ENCODE measurements at places on chromosomes 2 and 18.

DNA sequence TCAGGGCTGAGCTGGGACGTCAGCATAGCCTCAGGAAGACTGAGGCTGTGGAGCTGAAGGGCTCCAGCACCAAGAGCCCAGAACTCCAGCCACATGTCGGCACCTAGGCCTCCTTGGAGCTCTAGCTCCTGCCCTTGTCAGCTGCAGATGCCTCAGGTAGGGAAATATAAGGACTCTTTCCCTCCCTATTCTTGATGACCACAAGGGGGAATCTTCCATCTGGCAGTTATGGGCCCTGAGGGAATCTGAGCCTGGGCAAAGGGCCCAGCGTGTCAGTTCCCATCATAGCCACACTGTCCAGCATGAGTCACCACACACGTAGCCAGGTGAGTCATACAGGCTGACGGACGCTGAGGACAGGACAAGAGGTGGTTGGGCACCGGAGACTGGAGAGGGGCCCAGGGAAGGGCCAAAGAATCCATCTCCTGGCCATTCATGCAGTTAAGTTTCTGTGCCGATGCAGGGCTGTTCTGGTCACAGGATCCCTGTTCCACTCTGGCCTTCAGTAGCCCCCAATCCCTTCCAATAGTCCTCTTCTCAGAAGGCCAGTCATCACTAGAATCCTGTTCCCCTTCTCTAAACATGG, 1.8 kb downstream of the MPV17 start:
- DNase-seq: peak; percentile 98

DNA sequence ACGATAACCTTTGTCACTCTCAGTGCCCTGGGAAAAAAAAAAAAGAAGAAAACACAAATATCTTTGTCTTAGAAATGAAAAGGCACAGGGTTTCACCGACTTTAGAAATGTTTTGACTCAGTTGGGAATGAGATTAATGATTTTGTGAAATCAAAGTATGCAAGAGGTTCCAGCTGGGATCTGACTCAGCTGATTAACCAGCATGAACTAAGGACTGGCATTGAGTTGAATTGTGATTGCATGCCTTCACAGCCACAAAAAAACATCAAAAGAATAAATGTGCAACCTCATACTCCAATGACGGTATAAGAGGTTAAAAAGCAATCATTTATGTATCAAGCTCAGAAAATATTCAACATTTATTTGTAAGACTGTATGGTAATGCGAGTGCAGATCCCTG, 566.6 kb upstream of the DSEL start:
- DNase-seq: peak; percentile 21

- no peak for DNase-seq
Measured at GRCh38 chr18:55310044-55310676, 277.8 kb downstream of the TCF4 start.

DNA sequence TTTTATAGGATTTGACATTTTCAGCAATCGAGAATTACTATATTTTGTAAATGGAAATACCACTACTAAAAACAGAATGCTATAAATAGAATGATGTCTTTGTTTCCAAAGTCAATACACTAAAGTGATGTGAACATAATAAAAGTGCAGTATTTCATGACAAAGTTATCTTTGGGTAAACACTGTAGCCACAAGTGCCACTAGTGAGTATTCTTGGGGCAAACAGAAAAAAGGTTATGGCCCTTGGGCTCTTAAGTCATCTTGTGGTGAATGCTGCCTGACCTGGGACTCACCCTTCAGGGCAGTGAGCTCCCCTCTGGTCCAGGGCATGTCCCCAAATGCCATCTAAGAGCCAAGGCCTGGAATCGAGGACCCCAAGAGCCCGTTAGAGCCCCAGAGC, 99.2 kb upstream of the KYNU start:
- no peak for DNase-seq

DNA sequence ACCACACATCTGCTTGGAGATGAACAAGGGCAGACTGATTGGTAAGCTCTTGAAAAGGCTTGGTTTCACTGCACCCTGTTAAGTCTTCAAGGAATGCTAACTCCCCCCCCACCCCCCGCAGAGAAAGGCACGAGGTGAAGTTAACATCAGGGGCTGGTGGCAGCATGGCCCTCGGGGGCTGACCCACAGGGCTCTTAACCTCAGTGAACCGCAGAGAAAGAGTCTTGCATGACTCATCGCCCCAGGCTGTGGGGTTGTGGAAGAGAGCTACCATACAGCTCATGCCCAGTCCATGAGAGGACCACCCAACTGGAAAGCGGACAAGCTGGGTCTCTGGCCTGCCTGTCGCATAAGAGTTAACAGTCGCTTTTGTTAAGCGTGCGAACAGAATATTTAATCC, 10.6 kb upstream of the CEP68 start:
- DNase-seq: peak; percentile 46

DNA sequence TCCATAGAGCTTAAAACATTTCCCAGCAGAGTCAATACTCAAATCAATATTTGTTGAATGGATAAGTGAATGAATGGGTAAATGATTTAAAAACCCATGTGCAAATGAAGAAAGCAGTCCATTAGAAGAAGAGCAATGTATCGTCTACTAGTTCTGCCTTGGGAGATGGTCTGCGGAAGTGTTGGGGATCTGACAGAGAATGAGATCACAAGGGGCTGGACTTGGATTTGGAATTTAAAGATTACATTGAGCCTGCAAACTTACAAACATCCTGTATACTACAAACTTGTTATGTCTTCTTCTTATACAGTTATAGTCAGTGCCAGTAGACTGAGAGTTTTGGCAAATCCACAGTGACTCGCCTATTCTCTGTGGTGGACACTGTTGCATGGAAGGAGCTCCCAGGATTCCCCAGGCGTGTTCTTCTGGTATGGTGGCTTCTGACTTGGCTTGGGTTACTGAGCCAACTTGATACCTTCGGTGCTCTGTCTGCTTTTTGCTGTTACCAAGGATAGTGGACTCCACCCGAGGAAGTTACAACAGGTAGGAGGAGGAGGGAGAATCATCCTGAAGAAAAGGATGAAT, 163.3 kb upstream of the SERPINE2 start:
- no peak for DNase-seq

DNA sequence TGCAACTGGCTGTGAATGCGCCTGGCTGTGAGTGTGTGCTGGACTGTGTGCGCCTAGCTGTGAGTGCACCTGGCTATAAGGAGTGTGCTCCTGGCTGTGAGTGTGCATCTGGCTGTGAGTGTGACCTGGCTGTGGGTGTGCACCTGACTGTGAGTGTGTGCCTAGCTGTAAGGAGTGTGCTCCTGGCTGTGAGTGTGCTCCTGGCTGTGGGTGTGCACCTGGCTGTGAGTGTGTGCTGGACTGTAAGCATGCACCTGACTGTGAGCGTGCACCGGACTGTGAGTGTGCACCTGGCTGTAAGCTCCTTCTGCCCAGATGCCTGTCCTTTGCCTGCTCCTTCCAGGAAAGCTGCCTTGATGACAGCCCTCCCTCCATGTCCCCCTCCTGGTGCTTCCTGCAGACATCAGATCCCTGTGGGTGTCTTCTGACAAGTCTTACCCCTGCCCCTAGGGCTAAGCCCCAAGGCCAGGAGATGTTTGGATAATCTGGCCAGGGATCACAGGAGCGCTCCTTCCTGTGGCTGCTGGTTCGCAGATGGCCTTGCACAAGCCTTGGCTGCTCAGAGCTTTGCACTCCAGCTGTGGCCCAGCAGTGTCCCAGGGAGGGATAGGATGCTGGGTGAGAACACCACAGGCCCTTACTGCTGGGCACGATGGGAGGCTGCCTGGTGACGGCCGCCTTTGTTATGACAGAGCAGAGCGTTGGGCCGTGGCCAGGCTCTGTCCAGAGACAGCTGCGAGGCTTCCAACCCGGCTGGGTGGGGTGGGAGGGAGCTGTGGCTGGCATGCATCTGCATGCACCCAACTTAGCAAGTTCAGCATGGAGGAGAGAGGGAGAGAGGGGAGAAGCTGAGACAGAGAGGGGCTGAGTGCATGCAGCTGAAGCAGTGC, 89.9 kb downstream of the GLI2 start:
- DNase-seq: peak; percentile 88

GRCh38 chr18:9711361-9712129, 3.4 kb downstream of the RAB31 start:
- no peak for DNase-seq

DNA sequence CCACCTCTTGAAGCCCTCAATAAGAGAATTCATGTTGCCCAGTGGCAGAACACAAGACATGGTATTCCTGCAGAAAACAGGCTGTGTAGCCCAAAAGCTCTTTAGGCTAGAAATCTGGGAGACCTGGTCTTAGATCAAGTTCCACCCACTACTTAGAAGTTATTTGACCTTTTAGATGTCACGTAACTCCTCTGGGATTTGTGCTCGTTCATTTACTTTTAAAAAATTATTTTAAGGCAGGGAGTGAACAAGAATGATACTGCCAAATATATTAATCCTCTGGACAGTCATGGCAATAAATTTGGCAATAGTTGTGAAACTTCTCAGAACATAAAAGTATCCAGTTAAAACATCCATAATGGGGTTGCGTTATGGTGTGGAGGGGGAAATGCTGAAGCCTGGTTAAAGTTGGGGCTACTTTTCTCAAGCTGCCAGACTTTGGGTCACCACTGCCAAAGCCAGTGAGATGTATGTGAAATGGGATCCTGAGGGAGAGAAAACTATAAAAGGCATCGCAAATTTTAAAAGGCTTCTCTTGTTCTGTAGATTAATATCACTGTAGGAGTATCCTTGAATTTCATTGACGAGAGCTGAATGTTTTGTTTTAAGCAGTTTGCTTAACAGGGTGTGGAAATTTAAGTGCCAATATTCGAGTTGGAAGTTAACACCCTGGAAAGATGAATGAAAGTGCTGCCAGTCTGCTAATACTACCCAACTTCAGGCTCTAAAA, 15.8 kb downstream of the DAPL1 start:
- DNase-seq: no peak

DNA sequence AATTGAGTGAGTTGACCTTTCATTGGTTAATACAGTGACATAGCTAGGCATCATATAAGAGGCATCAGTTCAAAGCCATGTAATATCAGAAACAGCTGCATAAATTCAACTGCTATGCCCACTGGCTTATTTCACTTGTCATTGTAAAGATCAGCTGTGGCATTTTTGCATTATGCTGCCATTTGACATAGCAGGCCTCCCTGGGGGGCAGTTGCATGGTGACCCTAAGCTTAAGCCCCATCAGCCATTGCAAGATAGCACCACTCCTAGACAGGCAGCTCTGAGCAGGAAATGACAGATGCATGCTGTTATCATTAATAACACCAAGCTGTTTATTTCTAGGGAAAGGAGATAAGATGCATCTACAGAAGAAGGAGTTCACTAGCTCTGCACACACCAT, 233.4 kb upstream of the CNTNAP5 start:
- DNase-seq: no peak

GRCh38 chr2:101038455-101039255, 36.6 kb downstream of the RPL31 start:
- no peak for DNase-seq

DNA sequence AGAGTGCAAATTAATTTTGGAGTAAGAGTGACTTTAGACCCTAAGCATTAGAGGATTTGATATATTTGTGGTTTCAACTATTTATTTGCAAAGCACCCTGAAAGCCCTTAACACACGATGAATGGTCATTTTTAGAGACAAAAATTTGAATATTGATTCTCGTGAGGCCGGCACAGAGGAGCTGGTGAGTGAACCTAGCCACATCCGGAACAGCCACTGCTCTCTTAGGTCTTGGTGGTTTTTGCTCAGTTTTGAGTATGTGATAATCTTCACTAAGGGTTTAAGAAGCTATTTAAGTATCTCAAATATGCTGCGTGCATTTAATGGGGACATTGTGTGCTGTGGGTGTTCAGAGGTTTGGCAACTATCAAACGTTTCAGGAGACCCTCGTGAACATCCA, 204.8 kb downstream of the TSN start:
- no peak for DNase-seq

- no peak for DNase-seq
Measured at GRCh38 chr18:63889626-63890025, 2.1 kb downstream of the SERPINB2 start.

- DNase-seq: no peak
Measured at GRCh38 chr18:10299643-10300042, 154.8 kb upstream of the APCDD1 start.

DNA sequence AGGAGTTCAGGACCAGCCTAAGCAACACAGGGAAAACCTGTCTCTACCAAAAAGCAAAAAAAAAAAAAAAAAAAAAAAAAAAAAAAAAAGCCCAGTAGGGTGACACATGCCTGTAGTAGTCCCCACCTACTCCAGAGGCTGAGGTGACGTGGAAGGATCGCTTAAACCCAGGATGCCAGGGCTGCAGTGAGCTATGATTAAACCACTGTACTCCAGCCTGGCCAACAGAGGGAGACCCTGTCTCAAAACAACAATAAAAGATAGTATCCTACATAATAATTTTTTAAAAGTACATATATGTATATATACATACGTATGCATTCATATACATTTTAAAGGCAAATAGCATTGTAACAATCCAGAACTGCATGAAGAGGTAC, 51.7 kb downstream of the SOS1 start:
- no peak for DNase-seq

GRCh38 chr2:223771475-223771874, 65.9 kb downstream of the AP1S3 start:
- no peak for DNase-seq

GRCh38 chr18:24014986-24015638, 558 bp downstream of the TTC39C start:
- DNase-seq: peak; percentile 66

All from HCEC 1CT (cell line).